ENCODE measurements at places on chromosomes 2 and 18.
A peak's percentile ranks its signal among the peaks of the same experiment; 100 is the strongest.

GRCh38 chr18:5662586-5663090 lies 118.8 kb upstream of the EPB41L3 start:
- ATAC-seq: no peak

- ATAC-seq: no peak
Observed at GRCh38 chr2:27291865-27292264, 9.6 kb downstream of the TRIM54 start.

DNA sequence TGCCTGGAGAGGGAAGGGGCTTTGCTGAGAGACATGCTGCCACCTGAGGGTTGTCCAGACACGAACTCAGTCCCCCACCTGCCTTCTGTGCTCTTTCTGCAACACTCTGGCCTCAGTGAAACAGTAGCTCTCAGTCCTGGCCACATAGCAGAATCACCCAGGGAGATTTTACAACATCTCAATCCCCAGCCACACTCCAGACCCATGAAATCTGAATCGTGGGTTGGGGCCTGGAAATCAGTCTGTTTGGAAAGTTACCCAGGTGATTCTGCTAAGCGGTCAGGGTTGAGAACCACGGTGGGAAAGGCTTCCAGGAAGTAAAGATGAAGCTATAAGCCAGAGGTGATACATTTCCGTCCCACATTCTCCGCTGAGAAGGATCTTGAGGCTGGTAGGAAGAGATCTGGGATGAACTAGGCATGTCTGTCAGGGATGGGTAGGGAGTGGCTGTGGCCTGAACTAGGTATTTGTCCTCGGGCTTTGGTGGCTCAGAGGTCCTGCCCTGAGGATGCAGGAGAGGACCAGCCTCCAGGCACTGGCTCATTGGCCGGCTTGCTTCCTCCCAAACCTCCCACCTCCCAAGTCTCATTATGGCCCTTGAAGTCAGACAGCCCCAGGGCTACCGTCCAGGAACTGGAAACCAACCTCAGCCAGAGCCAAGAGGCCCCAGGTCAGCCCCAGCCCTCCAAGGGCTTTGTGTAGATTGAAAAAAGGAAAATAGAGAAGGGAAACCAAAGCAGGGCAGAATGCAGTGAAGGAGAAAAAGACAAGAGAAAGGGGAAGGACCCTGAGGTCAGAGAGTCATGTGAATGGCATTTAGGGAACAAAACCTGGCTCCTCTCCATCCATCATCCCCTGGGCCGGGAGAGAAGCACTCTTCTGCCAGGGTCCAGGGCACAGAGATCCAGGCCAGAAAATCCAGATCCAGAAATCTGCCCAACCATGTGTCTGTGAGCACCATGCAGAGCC lies 119.6 kb downstream of the ZFP36L2 start:
- ATAC-seq: no peak

- ATAC-seq: no peak
Observed at GRCh38 chr2:153917570-153917969, 45.8 kb downstream of the GALNT13 start.

DNA sequence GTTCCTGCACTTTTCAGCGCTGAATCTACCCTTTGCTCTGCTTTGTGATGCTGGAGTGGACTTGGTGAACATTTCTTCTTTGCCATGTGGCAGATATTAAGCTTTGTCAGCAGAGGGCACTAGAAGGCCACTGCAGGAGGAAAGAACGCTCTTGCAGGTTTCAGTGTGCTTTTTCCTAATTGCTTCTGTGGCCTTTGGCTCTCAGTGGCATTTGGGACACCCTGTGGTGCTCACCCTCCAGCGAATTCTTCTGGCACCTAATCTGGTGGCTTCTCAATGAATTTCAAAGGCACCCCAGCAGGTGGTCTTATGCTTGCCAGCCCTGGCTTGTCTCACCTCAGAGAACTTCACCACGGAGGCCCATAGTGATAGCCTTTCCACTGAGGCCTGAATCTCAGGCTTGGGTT lies 146.7 kb downstream of the MYO3B start:
- no peak for ATAC-seq

- ATAC-seq: no peak
Observed at GRCh38 chr2:36290306-36290856, 65.2 kb upstream of the CRIM1 start.

- no peak for ATAC-seq
Observed at GRCh38 chr2:177478029-177478428, 85.5 kb downstream of the AGPS start.

DNA sequence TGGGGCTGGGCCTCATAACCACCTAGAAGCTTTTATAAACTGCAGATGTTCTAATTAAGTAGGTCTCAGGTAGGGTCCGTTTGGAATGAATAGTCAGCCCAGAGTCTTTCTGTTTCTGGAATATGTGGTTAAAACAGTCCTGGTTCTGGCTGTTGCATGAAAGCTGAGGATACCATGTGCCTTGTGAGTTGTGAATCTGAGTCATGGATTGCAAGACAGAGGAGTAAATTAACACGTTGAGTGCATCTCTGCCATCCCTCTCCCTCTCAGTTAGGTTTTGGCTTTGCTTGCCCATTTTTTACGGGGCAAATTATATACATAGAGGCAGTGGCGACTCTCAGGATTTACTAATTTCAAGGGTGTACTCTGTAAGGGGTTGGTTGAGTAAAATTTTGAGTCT lies 59.1 kb downstream of the NCK2 start:
- ATAC-seq: peak; percentile 3

DNA sequence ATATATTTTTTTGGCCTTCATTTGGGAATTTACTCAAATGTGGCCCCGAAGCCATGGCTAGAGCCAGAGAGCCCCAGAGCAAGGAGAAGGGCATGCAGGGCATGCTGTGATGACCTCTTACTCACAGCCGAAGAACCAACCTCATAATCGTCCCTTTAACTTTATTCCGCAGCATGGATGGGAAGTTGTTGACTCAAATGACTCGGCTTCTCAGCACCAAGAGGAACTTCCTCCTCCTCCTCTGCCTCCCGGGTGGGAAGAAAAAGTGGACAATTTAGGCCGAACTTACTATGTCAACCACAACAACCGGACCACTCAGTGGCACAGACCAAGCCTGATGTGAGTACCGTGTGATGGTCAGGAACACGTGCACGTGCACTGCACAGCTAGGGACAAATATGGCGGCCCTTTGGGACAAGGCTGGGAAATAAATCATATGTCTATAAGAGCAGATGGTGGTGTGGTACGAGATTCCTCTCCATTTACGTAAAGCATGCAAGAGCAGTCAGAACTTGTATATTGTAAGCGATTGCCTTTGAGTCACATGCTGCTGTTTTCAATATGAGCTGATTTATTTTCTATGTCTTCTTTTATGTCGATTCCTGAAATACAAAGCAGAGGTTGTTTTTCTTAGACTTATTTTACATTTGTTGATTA lies 280.9 kb downstream of the NEDD4L start:
- no peak for ATAC-seq

DNA sequence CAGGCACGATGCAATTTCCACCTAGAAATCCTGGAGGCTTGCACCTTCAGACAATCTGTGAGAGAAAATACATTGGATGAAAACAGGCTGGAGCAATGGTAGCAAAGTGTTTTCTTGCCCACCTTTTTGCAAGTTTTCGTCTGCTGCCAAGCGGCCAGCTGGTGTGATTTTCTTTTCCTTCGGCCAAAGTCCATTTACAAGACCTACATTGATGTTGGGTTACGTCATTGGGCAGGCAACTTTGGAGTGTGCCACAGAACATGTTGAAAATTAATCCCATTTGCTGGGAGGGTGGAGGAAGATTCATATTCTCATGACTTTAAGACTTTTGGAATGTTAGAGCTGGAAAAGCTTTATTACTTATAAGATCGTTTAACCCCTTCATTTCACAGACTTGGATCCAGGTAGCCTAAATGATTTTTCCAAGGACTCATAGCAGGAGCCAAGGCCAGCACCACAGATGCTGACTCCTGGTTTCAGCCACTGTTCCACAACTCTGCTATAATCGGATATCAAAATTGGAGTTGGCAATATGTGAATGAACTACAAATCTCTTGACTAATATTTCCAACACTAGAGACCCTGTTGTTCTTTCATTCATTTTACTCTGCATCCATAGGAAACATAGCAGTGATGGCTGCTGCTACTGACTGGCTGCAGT lies 352.1 kb downstream of the RND3 start:
- no peak for ATAC-seq

DNA sequence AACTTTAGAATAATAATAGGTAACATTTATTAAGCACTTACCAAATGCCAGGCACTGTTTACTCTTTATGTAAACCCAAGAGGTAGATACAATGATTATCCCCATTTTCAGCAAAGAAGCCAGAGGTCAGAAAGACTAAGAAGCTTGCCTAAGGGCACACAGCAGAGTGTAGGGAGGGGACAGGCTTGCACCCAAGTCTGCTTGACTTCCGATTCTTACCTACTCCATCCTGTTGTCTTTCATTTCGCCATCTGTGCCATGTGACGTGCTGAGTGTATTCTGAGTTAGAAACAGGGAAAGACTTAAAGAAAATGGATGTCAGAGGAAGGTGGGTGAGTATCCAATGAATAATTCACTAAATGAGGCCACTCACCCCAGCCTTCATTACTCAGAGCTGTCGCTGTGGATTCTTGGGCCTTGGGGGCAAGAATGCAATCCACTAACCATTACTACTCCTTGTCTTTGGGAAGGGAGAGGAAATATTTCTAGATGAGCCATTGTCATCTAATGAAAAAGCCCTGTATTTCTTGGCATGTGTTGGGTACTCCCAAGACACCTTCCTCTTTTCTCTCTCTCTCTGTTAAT lies 76.4 kb upstream of the BCL11A start:
- no peak for ATAC-seq

DNA sequence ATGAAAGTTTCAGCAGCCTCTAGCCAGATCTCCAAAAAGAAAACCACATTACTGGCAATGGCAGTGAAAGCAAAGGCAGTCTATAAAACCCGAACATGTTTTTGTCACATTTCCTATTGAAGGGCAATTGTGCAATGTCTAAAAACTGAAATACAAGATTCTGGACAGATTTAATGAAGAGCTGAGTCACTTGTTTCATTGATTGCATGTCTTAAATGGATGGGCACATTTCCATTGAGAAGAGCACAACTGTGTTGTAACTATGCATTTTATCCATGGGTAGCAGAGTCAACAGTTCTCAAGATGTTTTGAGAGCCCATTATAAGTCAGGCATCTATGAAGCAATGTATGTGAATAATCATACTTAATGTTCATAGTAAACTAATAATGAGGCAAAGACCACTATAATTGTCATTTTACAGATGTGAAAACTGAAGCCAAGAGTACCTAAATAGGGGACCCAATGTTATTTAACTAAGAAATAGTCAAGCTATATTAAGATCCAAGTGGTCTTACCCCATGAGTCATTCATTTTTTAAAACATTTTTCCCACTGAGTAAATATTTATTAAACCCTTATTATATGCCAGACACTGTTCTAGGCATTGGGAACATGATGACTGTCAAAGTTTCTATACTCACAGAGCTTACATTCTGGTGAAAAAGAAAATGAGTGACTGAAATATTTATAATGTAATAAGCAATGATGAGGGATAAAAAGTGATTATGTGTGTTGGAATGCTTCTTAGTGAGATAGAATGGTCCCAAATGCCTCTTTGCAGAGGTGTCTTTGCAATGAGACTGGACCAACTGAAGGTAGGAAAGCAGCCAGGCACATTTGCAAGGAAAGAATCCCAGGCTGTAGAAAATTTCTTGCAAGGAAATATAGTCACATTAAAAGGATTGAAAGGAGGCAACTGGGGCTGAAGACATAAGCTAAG lies 818.9 kb upstream of the ACVR2A start:
- no peak for ATAC-seq

- ATAC-seq: no peak
Observed at GRCh38 chr2:101305492-101306078, 2.9 kb downstream of the RNF149 start.

DNA sequence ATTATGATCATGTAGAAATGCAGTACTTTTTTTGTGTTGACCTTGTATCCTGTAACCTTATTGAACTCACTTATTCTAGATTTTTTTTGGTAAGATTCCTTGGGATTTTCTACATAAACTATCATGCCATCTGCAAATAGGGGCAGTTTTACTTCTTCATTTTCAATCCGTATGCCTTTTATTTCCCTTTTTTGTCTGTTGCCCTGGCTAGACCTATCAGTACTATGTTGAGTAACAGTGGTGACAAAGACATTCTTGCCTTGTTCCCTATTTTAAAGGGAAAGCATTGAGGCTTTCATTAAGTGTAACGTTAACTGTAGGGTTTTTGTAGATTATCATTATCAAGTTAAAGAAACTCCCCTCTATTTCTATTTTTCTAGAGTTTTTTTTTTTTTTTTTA lies 92.3 kb downstream of the LYPD1 start:
- ATAC-seq: no peak

- no peak for ATAC-seq
Observed at GRCh38 chr2:43073401-43073825, 153.0 kb downstream of the ZFP36L2 start.

- ATAC-seq: no peak
Observed at GRCh38 chr18:57439609-57439968, 4.4 kb downstream of the ONECUT2 start.

- no peak for ATAC-seq
Observed at GRCh38 chr2:189625636-189626035, 35.6 kb upstream of the ASNSD1 start.

- ATAC-seq: no peak
Observed at GRCh38 chr2:75208738-75209137, 9.4 kb upstream of the TACR1 start.

DNA sequence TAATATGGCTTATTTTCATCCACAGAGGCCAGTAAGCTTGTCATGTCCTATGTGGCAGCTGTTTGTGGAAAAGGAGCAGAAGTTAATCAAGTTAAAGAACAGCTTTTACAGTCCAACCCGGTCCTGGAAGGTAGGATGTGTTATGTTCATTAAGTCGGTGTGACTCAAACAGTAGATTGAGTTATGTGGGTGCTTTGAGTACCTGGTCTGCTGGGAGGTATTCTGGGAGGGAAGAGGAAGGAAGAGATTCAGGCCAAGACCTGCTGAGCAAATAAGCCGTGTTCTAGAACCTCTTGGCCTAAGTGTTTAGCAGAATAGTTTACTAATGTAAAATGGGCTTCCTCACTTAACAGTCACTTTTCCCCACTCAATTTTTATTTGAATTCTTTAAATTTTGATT lies 96.2 kb downstream of the MYO1B start:
- ATAC-seq: no peak

DNA sequence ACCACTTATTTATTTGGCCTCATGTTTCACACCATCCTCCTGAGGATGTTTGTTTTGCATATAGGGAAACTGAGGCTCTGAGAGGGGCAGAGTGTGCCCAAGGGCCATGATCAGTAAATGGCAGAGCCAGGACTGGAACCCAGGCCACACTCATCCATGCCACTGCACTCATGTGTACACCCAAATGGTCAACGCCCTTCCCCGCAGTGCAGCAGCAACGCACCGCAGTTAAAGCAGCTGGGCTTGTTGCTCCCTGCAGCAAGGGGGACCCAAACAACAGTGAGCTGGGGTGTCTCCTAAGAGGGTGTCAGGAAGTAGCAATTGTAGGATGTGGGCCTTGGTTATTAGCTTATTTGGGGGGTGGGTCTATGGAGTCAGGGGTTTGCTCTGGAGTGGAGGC lies 36.6 kb downstream of the ZAP70 start:
- ATAC-seq: no peak

DNA sequence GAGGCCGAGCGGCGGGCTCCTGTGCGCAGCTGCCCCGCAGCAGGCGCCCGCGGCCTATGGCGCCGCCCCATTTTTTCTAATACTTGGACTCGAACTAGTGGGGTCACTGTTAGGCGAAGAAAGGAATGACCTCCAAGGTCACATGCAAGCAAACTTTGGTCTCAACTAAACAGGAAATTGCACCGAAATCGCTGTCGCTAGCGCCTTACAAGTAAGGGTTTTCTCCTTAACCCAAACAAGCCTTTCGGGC lies 339 bp downstream of the ACAA2 start:
- no peak for ATAC-seq
